ENCODE measurements at places on chromosomes 16 and 17. TPM values are rescaled to one million over a fixed set of nuclear protein-coding genes. Genes with fewer than 3 reads are reported as not detected.

- H3K36me3 ChIP-seq: no peaks in the 10 kb centered on the region
- H3K27ac ChIP-seq: no peak overlapping the region
- DNase-seq: no peak
- peaks cover 37% of the 10 kb centered on the region for H3K4me1 ChIP-seq
- no peak overlapping the region for H3K4me3 ChIP-seq
- H3K27me3 ChIP-seq: no peaks in the 10 kb centered on the region
These were observed 1.9 kb upstream of the RSAD1 start for GRCh38 chr17:50476545-50477315.

DNA sequence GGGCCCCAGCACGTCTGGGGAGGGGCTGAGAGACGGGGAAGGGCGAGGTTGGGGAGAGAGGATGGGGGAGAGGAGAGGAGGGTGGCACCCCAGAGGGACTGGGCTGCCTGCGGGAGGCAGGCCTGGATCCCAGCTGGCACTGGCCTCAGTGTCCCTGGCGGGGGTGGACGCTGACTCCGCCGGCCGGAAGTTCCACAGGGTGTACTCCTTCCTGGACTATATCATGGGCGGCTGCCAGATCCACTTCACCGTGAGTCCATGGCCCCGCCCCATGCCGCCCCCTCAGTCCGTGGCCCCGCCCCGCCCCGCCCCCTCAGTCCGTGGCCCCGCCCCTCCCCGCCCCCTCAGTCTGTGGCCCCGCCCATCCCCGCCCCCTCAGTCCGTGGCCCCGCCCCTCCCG lies 11.3 kb downstream of the CPNE7 start:
- no peaks in the 10 kb centered on the region for H3K36me3 ChIP-seq
- H3K27ac ChIP-seq: no peak overlapping the region
- no peaks in the 10 kb centered on the region for H3K27me3 ChIP-seq
- DNase-seq: no peak

DNA sequence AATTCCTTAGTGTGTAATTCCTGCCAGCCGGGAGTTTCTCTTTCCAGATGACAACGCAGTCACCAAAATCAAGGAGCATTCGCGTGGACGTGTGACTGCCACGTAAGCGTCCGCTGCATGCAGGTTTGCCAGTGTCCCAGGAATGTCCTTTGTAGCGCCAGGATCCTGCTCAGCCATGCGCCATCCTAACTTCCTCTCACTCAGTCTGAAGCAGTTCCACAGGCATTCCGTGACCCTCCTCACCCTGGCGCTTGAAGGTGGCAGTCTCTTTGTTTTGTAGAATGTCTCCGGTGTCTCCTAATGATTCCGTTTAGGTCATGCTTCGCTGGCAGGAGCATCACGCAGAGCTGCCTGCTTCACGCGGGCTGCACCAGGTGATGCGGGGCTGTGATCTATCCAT lies 88.6 kb downstream of the RPTOR start:
- no peak overlapping the region for H3K27ac ChIP-seq
- peaks cover 3% of the 10 kb centered on the region for H3K4me1 ChIP-seq
- no peaks in the 10 kb centered on the region for H3K27me3 ChIP-seq
- DNase-seq: no peak
- H3K36me3 ChIP-seq: no peaks in the 10 kb centered on the region

DNA sequence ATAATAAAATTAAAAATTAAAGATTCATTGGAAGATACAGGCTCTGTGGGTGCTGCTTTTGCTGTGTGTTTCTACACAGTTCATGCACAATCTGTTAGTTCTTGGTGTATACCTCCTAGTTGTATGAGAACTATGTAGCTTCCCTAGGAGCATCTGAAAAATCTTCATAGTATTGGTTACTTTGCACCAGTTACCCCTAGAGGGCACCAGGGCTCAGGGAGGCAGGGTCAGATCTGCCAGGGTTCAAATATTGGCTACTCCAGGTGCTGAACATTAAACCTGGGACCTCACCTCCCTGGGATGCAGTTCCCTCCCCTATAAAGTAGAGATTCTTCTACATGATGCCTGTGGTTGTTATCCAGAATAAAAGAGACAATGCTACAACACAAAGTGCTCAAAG lies 583.0 kb upstream of the CDH11 start:
- H3K4me1 ChIP-seq: no peaks in the 10 kb centered on the region
- no peak overlapping the region for H3K4me3 ChIP-seq
- no peaks in the 10 kb centered on the region for H3K27me3 ChIP-seq
- no peaks in the 10 kb centered on the region for H3K36me3 ChIP-seq

GRCh38 chr16:46908540-46909372 lies 24.6 kb downstream of the GPT2 start:
- H3K27ac ChIP-seq: peak overlapping the region; percentile 32
- no peak for DNase-seq
- no peak overlapping the region for H3K4me3 ChIP-seq
- peaks cover 15% of the 10 kb centered on the region for H3K4me1 ChIP-seq
- no peaks in the 10 kb centered on the region for H3K27me3 ChIP-seq

GRCh38 chr17:48621410-48622392 lies 4.5 kb downstream of the HOXB9 start:
- no peak overlapping the region for H3K4me3 ChIP-seq
- no peaks in the 10 kb centered on the region for H3K36me3 ChIP-seq
- no peak overlapping the region for H3K27ac ChIP-seq
- no peak for DNase-seq

- H3K27ac ChIP-seq: no peak overlapping the region
- peaks cover 9% of the 10 kb centered on the region for H3K4me1 ChIP-seq
- no peaks in the 10 kb centered on the region for H3K27me3 ChIP-seq
These were observed 58.2 kb downstream of the HELZ start for GRCh38 chr17:67186782-67187181.

DNA sequence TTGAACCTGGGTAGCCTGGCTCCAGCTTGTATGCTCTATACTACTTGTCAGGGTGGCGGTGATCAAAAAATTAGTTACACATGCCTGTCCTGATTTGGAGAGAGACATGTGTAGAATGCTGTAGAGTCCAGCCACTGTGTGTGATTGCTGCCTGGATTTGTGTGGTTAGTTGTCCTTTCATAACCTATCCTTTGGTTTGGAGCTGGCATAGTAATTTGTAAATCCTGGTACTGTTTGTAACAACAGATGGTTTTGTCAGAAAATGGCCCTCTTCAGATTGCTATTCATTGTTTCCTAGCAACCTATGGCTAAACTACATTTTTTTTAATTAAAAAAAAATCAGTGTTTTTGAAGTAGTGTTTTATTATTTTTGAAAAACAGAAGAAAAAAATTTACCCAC lies 30.5 kb downstream of the ETV4 start:
- no peak for DNase-seq
- no peak overlapping the region for H3K4me3 ChIP-seq
- H3K4me1 ChIP-seq: peaks cover 10% of the 10 kb centered on the region
- H3K27ac ChIP-seq: peak overlapping the region; percentile 16
- peaks cover 63% of the 10 kb centered on the region for H3K36me3 ChIP-seq
- no peaks in the 10 kb centered on the region for H3K27me3 ChIP-seq

DNA sequence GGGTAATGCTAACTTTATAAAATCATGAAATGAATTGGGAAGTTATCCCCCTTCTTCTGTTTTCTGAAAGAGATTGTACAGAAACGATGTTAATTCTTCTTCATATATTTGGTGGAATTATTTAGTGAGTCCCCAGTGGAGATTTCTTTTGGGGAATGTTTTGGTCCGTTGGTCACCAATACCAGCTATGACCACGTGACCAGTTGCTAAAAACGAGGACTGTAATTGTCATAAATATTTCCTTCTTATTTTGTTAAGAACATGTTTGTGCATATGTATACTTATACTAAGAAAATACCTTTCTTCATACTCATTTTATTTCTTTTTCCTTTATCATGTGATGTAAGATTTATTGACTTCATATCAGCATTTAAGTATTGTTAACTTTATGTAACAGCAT lies 10.3 kb upstream of the DYNLRB2 start:
- H3K4me3 ChIP-seq: no peak overlapping the region
- no peak for DNase-seq
- H3K4me1 ChIP-seq: no peaks in the 10 kb centered on the region
- peaks cover 15% of the 10 kb centered on the region for H3K27me3 ChIP-seq
- H3K27ac ChIP-seq: no peak overlapping the region
- no peaks in the 10 kb centered on the region for H3K36me3 ChIP-seq

DNA sequence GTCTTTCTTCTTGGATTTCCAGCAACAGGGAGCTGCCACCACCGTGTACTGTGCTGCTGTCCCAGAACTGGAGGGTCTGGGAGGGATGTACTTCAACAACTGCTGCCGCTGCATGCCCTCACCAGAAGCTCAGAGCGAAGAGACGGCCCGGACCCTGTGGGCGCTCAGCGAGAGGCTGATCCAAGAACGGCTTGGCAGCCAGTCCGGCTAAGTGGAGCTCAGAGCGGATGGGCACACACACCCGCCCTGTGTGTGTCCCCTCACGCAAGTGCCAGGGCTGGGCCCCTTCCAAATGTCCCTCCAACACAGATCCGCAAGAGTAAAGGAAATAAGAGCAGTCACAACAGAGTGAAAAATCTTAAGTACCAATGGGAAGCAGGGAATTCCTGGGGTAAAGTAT lies 389.0 kb downstream of the MAF start:
- H3K27me3 ChIP-seq: no peaks in the 10 kb centered on the region
- no peak overlapping the region for H3K4me3 ChIP-seq
- H3K27ac ChIP-seq: no peak overlapping the region
- DNase-seq: no peak

GRCh38 chr17:63698381-63698885 lies 1.5 kb downstream of the LIMD2 start:
- peaks cover 10% of the 10 kb centered on the region for H3K27me3 ChIP-seq
- H3K36me3 ChIP-seq: peaks cover 19% of the 10 kb centered on the region
- H3K27ac ChIP-seq: no peak overlapping the region
- peaks cover 17% of the 10 kb centered on the region for H3K4me1 ChIP-seq
- H3K4me3 ChIP-seq: no peak overlapping the region

- H3K27ac ChIP-seq: peak overlapping the region; percentile 94
- H3K36me3 ChIP-seq: peaks cover 16% of the 10 kb centered on the region
- no peak for DNase-seq
- H3K27me3 ChIP-seq: no peaks in the 10 kb centered on the region
- H3K4me1 ChIP-seq: peaks cover 37% of the 10 kb centered on the region
- H3K4me3 ChIP-seq: no peak overlapping the region
These were observed 4.1 kb downstream of the CD2BP2 start for GRCh38 chr16:30351001-30351441.

DNA sequence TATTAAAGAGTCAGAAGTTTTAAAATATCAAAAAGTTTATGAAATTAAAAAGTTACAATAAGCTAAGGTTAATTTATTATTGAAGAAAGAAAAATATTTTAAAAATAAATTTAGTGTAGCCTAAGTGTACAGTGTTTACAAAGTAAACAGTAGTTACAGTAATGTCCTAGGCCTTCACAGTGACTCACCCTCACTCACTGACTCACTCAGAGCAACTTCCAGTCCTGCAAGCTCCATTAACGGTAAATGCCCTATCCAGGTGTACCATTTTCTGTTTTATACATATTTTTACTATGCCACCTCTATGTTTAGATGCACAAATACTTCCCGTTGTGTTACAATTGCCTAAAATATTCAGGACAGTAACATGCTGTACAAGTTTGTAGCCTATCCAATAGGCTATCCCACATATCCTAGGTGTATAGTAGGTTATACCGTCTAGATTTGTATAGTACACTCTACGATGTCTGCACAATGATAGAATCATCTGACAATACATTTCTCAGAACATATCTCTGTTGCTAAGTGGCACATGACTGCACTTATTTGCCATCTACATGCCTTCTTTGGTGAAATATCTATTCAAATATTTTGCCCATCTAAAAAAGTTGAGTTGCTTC lies 67.2 kb upstream of the WSB1 start:
- DNase-seq: no peak
- H3K36me3 ChIP-seq: no peaks in the 10 kb centered on the region
- H3K27me3 ChIP-seq: no peaks in the 10 kb centered on the region
- no peak overlapping the region for H3K27ac ChIP-seq
- no peak overlapping the region for H3K4me3 ChIP-seq

DNA sequence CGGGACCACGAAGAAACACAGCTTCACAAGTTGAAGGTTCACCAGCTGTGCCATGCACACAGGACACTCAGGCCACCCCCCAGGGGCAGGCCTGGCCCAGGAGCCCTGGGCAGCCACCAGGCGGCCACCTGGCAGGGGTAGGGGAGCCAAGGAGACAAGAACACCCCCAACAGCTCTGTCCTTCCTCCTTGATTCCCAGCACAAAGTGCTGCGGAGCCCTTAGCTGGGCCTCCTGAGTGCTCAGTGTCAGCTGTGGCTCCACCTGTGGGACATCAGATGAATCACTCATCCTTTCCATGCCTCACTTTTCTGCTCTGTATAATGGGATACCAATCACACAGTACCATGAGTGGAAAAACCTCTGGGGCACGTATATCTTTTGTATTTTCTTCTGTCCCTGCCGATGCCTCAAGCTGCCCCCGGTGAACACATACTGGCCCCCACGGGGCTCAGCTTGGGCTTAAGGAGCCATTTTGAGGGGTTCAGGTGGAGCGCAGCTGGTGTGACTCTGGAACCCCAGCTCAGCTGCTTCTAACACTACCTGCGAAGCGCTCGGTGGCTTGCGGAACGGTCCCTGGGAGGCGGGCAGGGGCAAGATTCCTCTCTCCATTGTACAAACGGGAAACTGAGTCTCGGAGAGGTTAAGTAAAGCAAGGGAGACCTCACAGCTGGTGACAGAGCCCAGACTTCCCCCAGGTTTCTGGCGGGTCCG lies 12.0 kb downstream of the GALK1 start:
- H3K27me3 ChIP-seq: no peaks in the 10 kb centered on the region
- H3K36me3 ChIP-seq: no peaks in the 10 kb centered on the region
- H3K27ac ChIP-seq: no peak overlapping the region

DNA sequence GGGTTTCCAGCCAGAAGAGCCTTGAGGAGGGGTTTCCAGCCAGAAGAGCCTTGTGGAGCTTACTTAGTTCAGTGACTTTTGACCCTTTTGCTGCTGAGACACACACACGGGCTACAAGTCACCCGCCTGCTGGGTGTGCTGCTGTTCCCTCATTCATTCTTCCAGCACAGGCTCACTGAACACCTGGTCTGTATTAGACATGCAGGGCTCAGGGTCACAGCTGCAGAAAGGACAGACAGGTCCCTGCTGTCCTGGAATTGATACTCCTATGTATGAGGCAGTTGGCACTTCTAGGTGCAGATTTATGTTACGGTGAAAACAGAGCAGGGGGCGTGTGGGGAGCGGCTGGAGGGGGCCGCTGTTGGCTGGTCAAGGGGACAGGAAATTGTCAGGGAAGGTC lies 6.8 kb downstream of the CACNG4 start:
- no peak for DNase-seq
- H3K36me3 ChIP-seq: no peaks in the 10 kb centered on the region
- H3K4me1 ChIP-seq: peaks cover 2% of the 10 kb centered on the region
- H3K27ac ChIP-seq: no peak overlapping the region

Gene NLRC3
- 0.11 TPM for total RNA-seq

Gene NQO1
- 59.8 TPM for total RNA-seq

Gene ICAM2
- 82.4 TPM for total RNA-seq

Gene ZNF597
- 1.00 TPM for total RNA-seq
